ENCODE measurements at places on chromosomes 12 and 14.

GRCh38 chr12:29717540-29718100 is 66.1 kb downstream of the TMTC1 start:
- DNase-seq: no peak

- no peak for DNase-seq
Observed at GRCh38 chr12:40226705-40227104, 1.9 kb downstream of the LRRK2 start.

DNA sequence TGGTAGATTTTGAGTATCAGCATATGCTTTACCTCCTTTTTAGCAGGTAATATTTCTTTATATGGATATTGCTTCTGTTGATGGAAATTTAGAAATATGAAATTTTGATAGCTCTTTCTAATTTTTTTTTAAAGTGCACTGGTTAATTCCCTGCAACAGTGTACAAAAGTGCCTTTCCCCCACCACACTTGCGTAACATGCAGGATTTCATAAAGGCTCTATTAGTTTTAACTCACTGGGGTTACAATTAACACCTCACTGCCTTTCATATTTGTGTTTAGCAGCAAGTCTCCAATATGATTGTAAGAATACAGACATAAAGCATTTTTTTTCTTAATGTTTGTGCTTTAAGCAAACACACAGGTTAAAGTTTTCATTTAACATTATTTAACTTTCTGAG is 25.6 kb downstream of the MNAT1 start:
- no peak for DNase-seq

GRCh38 chr14:32950584-32950983 is 11.9 kb downstream of the NPAS3 start:
- no peak for DNase-seq

DNA sequence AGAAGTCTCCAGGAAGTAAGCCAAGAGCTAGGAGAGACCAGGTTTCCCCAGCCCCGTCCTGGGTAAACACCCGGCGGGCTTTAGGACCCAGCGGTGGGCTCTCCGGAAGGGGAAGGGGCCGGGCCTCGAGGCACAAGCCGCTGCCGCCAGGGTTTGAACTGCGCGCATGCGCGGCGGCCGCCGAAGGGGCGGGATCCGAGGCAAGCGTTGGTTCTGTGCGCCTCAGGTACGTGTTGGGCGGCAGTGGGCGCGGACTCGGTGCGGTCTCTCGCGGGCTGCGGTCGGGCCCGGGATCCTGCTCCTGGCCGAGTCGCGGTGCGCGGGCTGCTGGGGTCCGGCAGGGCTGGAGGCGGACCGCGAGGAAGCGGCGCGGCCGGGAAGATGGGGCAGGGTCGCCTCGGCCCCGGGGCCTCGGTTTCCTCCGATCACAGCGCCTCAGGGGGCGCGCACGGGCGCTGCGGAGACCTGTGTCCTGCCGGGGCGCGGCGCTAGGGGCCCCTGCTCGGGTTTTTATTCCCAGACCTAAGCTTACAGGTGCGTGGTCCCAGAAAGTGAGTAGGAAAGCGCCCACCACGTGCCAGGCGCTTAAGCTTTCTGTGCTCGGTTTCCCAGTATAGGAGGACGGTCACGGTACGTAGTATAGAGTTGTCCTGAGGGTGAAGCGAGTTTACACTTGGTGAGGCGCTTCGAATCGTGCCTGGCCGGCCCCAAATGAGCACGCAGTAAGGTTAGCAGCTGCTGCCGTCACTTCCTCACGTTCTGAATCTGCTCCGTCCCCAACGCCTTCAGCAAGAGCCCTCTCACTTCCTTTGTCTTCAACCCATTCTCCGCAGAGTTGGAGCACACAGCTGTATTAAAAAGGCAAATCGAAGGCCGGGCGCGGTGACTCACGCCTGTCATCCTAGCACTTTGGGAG is at the start of gene TDP1:
TSS of gene TDP1 (plus strand) at position 183 of the 916 bp plus-strand sequence. CDS start 7,188 bp downstream, outside the sequence.
- DNase-seq: peak; percentile 98

DNA sequence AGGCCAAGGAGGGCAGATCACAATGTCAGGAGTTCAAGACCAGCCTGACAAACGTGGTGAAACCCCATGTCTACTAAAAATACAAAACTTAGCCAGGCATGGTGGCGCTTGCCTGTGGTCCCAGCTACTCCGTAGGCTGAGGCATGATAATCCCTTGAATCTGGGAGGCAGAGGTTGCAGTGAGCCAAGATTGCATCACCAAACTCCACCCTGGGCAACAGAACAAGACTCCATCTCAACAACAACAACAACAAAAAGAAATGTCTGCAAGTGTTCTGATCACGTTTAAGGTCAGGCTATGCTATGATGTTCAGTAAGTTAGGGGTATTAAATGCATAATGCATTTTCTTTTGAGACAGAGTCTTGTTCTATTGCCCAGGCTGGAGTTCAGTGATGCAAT is 6.7 kb upstream of the PLD4 start:
- DNase-seq: no peak

GRCh38 chr12:119775246-119775895 is 101.7 kb downstream of the CIT start:
- DNase-seq: no peak

- DNase-seq: no peak
Observed at GRCh38 chr12:116933512-116934246, 22.9 kb downstream of the FBXW8 start.

GRCh38 chr12:1413930-1414329 is 180.5 kb downstream of the FBXL14 start:
- DNase-seq: no peak

- no peak for DNase-seq
Observed at GRCh38 chr14:100775351-100775830, 48.7 kb downstream of the DLK1 start.

- peak; percentile 80 for DNase-seq
Observed at GRCh38 chr14:102917469-102918211, 4.8 kb upstream of the AMN start.

DNA sequence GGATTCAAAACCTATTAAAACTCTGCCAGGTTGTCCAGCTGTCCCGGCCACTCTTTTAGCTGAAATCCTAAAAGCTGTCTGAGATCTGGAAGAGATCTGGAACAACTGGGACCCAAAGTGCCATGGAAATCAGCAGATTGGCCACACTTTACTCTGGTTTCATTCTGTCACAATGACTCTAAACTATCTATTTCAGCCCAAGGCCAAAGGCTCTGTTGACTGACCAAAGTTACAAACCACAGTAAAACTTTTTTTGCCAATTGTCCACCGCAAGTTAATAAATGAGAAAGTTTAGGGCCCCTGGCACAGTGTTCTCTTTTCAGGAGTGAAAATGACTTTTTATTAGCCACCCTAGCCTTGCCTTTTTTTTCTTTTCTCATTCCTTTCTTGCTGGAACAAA is 113.4 kb upstream of the CPM start:
- no peak for DNase-seq

DNA sequence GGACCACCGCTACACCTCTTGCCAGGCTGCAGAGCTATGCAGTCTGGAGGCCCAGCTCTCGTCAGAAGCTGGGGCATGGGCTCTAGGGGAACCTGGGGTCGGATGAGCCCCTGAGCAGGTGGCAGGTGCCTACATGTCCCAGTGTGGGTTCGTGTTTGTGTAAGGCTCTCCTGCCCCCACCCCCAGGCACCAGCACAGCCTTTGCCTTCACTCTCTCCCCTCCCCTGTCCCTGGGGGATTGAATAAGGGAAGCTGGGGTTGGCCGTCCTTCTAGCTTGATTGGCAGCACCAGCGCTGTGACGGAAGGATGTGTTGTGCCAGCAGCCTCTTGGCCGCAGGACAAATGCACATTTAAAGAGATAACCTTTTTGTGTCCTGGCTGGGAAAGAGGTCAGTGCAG is 34.8 kb upstream of the TSPAN9 start:
- no peak for DNase-seq

DNA sequence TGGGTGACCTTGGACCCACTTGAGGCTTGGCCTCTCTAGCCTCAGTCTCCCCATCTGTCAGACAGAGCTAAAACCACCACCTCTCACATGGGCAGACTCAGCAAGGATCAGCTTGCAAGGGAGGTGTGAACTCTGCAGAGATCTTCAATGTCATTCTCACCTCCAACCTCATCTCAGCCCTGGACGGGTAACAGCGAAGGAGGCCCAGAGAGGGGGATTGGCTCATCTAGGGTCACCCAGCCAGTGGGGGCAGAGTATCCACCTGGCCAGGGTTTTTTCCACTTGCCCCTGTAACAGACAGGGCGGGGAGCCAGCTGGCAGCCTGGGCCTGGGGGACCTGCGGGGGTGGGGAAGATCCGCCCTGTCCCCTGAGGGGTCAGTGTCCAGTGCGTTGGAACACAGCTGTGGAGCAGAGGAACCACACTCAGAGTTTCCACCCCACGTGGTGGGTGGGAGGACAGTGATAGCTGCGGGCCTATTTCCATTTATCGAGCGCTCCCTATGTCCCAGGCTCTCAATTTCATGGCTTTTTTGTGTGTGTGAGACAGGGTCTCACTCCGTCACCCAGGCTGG is 27.4 kb downstream of the DTX1 start:
- DNase-seq: no peak

DNA sequence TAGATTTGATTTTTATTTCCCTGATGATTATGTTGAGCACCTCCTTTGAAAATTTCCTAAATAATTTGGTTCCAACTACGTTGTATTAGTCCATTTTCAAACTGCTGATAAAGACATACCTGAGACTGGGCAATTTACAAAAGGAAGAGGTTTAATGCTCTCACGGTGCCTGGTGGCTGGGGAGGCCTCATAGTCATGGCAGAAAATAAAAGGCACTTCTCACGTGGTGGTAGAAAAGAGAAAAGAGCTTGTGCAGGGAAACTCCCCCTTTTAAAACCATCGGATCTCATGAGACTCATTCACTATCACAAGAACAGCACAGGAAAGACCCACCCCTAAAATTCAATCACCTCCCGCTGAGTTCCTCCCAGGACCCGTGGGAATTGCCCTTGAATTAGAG is 372.3 kb downstream of the RPL10L start:
- no peak for DNase-seq

- no peak for DNase-seq
Observed at GRCh38 chr14:51951656-51952055, 37.7 kb upstream of the RTRAF start.

- no peak for DNase-seq
Observed at GRCh38 chr14:101518611-101519473, 42.5 kb upstream of the DIO3 start.

GRCh38 chr12:89906178-89906577 is 197.5 kb upstream of the ATP2B1 start:
- no peak for DNase-seq

GRCh38 chr12:132152411-132152821 is 8.2 kb downstream of the NOC4L start:
- no peak for DNase-seq

GRCh38 chr12:124949066-124949465 is 34.6 kb upstream of the UBC start:
- DNase-seq: no peak

- DNase-seq: no peak
Observed at GRCh38 chr12:104707194-104707593, 250.4 kb downstream of the CHST11 start.

DNA sequence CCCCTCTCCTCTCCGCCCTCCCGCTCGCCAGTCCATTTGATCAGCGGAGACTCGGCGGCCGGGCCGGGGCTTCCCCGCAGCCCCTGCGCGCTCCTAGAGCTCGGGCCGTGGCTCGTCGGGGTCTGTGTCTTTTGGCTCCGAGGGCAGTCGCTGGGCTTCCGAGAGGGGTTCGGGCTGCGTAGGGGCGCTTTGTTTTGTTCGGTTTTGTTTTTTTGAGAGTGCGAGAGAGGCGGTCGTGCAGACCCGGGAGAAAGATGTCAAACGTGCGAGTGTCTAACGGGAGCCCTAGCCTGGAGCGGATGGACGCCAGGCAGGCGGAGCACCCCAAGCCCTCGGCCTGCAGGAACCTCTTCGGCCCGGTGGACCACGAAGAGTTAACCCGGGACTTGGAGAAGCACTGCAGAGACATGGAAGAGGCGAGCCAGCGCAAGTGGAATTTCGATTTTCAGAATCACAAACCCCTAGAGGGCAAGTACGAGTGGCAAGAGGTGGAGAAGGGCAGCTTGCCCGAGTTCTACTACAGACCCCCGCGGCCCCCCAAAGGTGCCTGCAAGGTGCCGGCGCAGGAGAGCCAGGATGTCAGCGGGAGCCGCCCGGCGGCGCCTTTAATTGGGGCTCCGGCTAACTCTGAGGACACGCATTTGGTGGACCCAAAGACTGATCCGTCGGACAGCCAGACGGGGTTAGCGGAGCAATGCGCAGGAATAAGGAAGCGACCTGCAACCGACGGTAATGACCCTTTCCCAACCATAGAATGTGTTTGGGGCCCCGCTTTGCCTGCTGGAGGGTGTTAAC is 615 bp downstream of the CDKN1B start:
- peak; percentile 3 for DNase-seq

- no peak for DNase-seq
Observed at GRCh38 chr14:90373887-90374286, 22.9 kb upstream of the CALM1 start.

- DNase-seq: no peak
Observed at GRCh38 chr12:124438437-124439056, 128.9 kb downstream of the NCOR2 start.

DNA sequence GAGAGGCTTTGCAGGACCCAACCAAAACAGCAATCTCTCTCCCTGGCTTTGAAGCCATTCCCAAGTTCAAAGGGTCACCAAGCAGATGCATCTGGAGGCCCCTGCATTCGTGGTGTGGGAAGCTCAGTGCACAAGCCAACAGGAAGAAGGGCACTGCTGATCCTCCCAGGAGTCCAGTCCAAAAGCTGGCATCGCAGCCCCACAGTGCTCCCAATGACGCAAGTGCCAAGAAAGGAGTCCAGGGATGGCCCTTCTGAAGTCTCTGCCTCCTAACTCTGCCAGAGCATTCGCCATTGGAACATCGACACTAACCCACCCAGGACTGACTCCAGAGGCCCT is 25.1 kb downstream of the PXN start:
- DNase-seq: no peak

DNA sequence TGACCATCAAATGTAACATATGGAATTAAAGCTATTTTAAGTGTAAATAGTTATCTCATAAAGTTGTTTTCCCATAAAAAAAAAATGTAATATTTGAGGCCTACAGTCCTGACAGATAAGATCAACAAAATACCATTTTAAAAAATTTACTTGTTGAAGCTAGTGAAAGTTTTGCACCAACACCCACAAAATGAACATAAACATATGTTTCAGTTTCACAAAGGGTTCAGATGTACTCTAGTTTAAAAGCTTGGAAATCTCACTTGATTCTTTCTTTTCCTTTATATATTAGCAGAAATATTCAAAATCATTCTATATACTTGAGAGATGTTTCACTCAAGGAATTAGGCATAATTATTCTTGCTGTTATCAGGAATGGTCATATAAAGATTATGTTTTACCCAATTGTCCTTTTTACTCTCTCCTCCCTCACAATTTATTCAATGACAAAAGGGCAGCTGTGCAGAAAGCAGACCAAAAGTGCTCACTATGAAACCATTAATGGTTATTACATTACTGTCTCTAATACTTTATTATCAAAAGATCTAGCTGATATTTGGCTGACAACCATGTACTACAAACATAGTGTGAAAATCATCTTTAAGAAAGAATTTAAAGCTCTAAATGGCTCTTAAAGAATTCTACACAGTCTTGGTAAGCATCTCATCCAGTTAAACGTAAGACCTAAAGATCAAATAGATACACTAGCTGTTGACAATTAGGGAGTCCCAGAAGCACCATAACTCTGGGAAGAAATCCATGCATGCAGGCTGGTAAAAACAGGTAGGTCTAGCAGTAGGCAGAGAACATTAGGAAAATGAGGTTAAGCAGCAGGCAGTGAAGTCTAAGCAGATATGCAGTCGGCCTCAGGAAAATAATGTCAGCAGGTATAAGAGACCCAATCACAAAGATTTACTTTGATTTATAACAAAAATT is 28.8 kb downstream of the KIF21A start:
- no peak for DNase-seq

- no peak for DNase-seq
Observed at GRCh38 chr12:129119537-129119936, 266.3 kb downstream of the GLT1D1 start.

Measured in T47D (cell line).